ENCODE measurements at places on chromosomes 4 and X.

DNA sequence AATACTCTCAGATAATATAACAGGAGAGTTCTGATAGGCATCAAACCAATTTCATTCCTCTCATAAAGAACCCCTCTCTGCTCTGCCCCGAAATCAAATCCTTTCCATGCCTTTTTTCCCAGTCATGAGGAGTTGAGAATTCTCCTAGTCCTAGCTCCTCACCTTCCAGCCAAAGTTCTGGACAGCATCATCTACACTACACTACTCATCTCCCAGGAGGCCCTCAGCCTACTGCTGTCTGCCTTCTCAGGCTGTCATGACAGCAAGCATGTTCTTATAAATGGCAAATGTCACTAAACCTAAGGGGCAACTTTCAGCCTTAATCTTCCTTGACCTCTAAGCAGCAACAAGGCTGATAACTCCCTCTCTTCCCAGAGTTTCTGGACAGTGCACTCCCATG is 26.6 kb downstream of the MAPK10 start:
- no peak for DNase-seq

DNA sequence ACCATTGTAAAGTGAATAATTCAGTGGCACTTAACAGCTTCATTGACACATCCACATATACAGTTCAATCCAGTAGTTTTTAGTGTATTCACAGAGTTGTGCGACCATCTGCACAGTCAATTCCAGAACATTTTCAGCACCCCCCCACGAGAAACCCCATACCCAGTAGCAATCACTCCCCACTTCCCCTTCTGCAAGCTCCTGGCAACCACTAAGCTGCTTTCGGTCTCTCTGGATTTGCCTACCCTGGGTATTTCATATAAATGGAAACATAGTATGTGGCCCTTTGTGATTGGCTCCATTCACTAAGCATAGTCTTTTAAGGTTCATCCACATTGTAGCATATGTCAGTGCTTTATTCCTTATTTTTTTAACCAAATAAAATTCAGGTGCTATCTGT is 10.0 kb downstream of the MSL3 start:
- DNase-seq = peak; percentile 49

- no peak for DNase-seq
Measured at GRCh38 chr4:114103908-114104307, 124.5 kb upstream of the ARSJ start.

- no peak for DNase-seq
Measured at GRCh38 chr4:128450326-128451120, 162.9 kb upstream of the PGRMC2 start.

- DNase-seq = no peak
Measured at GRCh38 chr4:25896776-25897539, 17.1 kb upstream of the SMIM20 start.

DNA sequence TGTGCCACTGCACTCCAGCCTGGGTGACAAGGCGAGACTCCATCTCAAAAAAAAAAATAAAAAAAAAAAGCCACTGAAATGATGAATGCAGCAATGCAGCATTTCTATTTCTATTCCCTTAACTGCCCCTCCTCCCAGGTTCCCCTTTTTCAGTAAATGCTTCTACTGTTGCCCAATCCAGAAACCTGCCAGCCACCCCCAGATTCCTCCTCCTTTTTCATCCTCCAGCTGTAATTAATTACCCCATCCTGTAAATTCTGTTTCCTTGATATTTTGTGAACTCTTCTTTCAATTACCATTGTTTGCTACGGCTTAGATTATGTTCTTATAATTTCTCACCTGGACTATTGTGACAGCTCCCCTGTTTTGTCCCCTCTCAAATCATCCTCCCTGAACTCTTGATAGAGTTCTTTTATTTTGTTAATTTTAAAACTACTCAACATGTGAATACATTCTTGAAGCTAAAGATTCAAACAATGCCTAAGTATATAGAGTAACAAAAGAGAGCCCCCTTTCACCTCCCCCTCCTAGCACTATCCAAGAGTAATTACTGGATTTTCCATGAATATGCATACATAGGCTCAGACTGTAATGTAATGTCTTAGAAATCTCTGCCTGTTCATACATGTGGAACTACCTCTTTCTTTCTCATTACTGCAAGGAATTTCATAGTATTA is 140.6 kb upstream of the GPC4 start:
- peak; percentile 81 for DNase-seq

DNA sequence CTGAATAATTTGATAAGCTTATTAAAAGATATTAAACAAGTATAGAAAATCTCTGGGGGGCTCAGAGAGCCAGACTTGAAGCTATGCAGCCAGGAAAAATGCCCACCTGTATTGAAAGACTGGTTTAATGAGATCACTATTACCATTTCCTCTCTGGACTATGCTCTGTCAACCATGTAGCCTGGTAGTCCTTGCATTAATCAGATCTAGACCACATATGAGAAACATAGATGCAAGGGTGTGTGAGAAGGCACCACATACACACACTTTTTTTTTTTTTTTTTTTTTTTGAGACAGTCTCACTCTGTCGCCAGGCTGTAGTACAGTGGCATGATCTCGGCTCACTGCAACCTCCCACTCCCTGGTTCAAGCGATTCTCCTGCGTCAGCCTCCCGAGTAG is 75.9 kb upstream of the ATP8A1 start:
- no peak for DNase-seq

- DNase-seq = peak; percentile 7
Measured at GRCh38 chrX:97211070-97211469, 327.4 kb downstream of the RPA4 start.

DNA sequence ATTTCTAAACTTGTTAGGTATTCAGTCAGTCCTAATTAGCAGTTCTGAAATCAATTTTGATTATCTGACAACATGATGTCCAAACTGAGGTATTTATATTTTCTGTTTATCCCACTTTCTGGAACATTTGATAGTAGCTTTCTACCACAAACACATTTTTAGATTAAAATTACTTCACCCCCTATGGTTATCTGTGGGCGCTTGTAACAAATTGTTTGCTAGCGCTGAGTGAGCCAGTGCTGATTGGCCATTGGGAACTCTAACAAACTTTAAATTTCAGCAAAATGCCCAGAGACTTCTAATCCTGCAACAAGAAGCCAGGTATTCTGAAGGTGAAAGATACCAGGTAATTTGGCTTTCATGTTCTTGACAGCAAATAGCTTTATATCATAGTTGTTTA is at the start of gene MEPE:
TSS of gene MEPE (plus strand) at position 301 of the 400 bp plus-strand sequence. CDS start 1,746 bp downstream, outside the sequence.
- no peak for DNase-seq

DNA sequence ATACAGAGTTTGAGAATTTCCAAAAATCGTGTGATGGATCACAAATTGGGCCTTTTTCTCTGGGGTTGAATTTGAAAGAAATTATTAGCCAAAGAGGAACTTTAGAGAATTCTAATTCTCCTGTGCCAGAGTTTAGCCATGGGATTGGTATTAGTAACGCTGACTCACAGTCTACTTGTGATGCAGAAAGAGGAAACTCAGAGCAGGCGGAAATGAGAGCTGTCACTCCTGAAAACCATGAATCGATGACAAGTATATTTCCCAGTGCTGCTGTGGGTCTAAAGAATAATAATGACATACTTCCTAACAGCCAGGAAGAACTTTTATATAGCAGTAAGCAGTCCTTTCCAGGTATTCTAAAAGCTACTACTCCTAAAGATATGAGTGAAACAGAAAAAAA is 64.9 kb downstream of the N4BP2 start:
- DNase-seq = peak; percentile 98

GRCh38 chr4:4602468-4602867 is 60.6 kb upstream of the STX18 start:
- DNase-seq = no peak

GRCh38 chrX:104351173-104351769 is 96.5 kb upstream of the ESX1 start:
- peak; percentile 79 for DNase-seq

DNA sequence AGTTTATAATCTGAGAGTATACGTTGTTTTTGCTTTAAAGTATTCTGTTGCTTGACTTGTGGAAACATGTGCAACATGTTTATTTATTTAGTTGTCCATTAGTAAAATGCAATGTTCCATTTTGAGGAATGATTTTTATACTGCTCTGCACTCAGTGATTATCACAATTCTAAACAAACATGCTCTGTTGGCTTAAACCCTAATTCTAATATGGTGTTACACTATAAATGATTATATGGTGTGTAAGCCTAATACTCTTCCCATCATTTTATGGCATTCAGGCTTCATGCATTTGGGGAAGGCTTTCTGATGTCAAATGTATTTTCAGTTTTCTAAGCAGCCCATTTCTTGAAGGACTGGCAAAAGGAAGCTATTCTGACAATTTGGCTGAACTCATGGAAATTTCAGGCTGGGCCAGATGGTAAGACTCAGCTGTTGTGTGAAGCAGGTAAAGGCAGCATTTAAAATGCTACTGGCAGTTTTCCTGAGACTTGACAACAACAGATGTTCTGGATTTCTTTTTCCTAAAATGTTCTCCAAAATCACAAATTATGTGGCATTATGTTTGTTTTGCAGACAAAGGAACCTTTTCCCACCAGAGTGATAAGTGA is 336.7 kb upstream of the GNPDA2 start:
- DNase-seq = no peak

DNA sequence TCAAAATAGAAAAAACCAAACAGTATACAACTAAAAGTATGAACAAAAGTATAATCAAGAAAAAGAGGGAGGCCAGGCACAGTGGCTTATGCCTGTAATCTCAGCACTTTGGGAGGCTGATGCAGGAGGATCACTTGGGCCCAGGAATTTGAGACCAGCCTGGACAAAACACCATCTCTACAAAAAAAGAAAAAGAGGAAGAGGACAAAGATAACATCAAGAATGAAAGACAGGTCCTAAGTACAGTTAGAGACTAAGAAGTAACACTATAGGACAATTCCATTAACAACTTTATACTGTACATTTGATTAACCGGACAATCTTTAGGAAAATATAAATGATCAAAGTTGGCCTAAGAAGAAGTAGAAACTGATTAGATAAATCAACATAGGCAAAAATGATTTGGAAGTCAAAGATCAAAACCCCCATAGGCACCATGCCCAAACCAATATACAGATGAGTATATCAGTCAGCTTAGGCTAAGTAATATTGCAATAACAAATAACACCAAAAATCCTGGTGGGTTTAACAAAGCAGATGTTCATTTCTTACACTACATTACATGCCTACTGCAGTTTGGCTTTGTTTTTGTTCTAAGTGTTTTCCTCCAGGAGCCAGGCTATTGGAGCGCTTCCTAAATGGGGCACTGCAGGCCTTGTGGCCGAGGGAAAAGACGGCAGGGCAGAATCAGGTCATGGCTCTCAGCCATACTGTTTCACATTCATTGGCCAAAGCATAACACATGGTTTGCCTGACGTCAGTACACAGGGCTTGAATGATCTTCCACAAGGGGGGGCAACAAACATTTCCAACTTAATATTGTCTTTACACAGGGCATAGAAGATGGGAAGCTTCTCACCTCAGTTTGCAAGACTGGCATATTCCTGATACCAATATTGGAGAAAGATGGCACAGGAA is 42.2 kb upstream of the HGFAC start:
- peak; percentile 19 for DNase-seq

- DNase-seq = no peak
Measured at GRCh38 chr4:122895336-122895995, 26.9 kb downstream of the NUDT6 start.

GRCh38 chr4:140109737-140110136 is 44.2 kb downstream of the MAML3 start:
- DNase-seq = no peak

DNA sequence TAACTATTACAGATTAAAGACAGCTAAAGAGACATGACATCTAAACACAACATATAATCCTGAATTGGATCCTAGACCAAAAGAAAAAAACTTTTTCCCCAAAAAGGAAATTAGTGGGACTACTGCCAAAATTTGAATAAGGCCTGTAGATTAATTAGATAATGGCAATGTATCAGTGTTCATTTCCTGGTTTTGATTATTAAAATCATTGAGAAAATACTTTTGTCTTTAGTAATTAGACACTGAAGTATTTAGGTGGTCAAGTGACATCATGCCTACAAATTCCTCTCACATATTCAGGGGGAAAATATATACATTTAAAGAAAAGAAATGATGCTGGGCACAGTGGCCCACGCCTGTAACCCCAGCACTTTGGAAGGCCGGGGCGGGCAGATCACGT is 10.4 kb upstream of the USO1 start:
- DNase-seq = no peak
